ENCODE measurements at places on chromosomes 3 and 15. TPM values are rescaled to one million over a fixed set of nuclear protein-coding genes. Genes with fewer than 3 reads are reported as not detected.

Gene MAP1A
- 24.3 TPM for total RNA-seq

- no peaks in the 10 kb centered on the region for H3K27me3 ChIP-seq
- no peak overlapping the region for H3K4me3 ChIP-seq
- DNase-seq: no peak
- H3K36me3 ChIP-seq: no peaks in the 10 kb centered on the region
- peaks cover 15% of the 10 kb centered on the region for H3K4me1 ChIP-seq
Observed at GRCh38 chr3:6179761-6180160, 681.2 kb upstream of the GRM7 start.

Gene SLC12A1
- 0.20 TPM for total RNA-seq

Gene SEMA3B
- total RNA-seq: 2.9 TPM

- no peak for DNase-seq
- H3K27ac ChIP-seq: no peak overlapping the region
- no peaks in the 10 kb centered on the region for H3K4me1 ChIP-seq
Observed at GRCh38 chr15:46278486-46279090, 643.8 kb downstream of the SQOR start.

Gene ALCAM
- 8.4 TPM for total RNA-seq

- no peaks in the 10 kb centered on the region for H3K36me3 ChIP-seq
- H3K27ac ChIP-seq: no peak overlapping the region
- H3K4me1 ChIP-seq: peaks cover 3% of the 10 kb centered on the region
- no peak overlapping the region for H3K4me3 ChIP-seq
- no peaks in the 10 kb centered on the region for H3K27me3 ChIP-seq
Observed at GRCh38 chr3:171982828-171983227, 56.5 kb upstream of the FNDC3B start.

DNA sequence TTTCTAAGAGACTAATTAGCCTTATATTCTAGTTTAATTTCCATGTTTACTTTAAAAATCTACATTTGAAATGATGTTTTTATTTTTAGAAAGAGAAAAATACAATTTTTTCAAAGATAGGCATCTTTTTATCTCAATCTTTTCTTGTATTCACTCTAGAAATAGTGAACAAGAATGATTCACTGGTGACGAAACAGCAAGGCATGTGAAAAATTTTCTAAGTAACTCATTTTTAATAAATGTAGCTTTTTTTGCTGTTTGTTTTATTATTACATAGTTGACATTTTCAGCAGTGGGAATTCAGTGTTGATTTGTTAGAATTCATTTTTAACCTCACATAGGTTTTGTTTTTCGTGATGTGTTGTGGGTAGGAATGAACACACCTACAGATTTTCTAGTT lies 1226.4 kb downstream of the NSUN3 start:
- no peaks in the 10 kb centered on the region for H3K4me1 ChIP-seq
- no peak for DNase-seq

Gene NR1I2
- total RNA-seq: 0.26 TPM

Gene SCN11A
- 0.63 TPM for total RNA-seq

DNA sequence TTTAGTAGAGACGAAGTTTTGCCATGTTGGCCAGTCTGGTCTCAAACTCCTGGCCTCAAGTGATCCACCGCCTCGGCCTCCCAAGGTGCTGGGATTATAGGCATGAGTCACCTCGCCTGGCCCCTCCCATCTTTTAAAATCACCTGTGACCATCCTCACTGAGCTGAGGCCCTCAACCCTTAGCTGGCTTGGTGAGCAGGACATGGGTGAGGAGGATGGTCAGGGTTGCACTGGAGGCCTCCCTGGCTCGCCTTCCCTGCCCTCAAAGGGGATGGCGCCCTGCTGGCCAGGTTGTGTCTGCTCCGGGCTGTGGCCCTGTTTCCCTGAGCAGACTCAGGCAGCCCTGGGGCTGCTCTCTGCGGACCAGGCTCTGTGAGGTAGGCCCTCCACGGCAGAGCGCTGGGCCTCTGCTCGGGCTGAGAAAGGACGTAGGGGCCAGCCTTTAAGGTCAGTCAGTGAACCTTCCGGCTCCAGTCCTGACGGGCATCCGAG lies 33.7 kb downstream of the SYNM start:
- DNase-seq: no peak
- no peaks in the 10 kb centered on the region for H3K27me3 ChIP-seq
- H3K36me3 ChIP-seq: peaks cover 8% of the 10 kb centered on the region
- H3K4me3 ChIP-seq: no peak overlapping the region

GRCh38 chr3:129703913-129704312 lies 97.4 kb upstream of the PLXND1 start:
- H3K36me3 ChIP-seq: peaks cover 2% of the 10 kb centered on the region
- H3K27ac ChIP-seq: no peak overlapping the region
- no peaks in the 10 kb centered on the region for H3K27me3 ChIP-seq
- H3K4me3 ChIP-seq: no peak overlapping the region
- peaks cover 28% of the 10 kb centered on the region for H3K4me1 ChIP-seq

DNA sequence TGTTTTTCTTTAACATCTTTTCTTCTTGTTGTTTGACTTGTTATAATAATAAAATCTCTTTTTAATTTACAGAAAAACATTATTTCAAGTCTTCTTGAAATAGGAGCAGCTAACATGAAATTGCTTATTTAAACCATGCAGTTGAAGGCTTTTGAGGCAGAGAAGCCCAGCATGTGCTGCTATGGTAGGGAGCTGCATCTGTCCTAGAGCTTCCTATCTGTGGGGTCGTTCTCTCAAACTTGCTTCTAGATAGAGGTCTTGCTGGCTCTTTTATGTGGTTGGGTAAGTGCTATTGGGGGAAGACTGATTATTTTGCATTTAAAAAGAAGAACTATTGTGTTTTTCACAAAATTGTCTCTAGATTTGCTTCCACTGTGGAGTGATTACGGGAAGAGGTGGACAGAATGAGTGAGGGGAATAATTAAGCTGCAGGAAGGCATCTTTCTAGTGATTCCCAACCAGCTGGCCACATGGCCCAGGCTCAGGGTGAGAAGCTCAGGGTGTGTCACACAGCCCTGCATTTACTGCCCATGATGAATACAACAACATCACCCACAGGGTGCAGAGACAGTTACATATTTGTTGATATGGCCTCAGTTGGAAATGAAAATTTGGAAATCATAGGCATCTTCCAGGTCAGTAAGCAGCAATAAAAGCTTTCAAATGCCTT lies 98.7 kb downstream of the CHST2 start:
- H3K27ac ChIP-seq: no peak overlapping the region
- peaks cover 12% of the 10 kb centered on the region for H3K4me1 ChIP-seq
- DNase-seq: no peak
- H3K36me3 ChIP-seq: no peaks in the 10 kb centered on the region
- no peak overlapping the region for H3K4me3 ChIP-seq

Gene SCAMP5
- total RNA-seq: 38.8 TPM

- no peaks in the 10 kb centered on the region for H3K36me3 ChIP-seq
- H3K4me3 ChIP-seq: no peak overlapping the region
- H3K4me1 ChIP-seq: peaks cover 5% of the 10 kb centered on the region
- no peak overlapping the region for H3K27ac ChIP-seq
Observed at GRCh38 chr3:43773273-43774094, 82.7 kb downstream of the ABHD5 start.

Gene KLHL40
- total RNA-seq: not detected

DNA sequence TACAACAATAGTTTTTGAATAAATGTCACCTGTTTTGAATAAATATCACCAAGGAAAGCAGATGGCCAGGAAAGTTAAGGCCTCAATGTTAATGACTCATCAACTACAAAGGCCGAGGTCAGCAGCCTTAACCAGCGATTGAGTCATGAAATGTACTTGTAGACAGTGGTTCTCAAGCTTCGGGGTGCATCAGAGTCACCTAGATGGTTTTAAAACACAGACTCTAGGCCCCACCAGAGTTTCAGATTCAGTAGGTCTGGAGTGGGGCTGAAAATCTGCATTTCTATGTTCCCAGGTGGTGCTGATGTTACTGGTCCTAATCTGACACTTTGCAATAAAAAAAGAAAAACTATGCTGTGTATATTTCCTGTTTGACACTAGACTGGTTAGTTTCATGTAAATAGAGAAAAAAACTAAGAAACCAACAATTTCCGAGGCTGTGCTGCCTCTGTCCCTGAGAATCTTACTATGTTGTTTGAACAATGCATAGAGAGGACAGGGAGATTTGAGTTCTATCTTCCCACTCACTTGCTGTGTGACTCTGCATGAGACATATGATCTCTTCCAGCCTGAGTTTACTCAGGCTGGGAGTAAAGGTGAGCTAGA lies 9.8 kb downstream of the RAB27A start:
- no peak overlapping the region for H3K27ac ChIP-seq
- H3K4me3 ChIP-seq: no peak overlapping the region
- no peaks in the 10 kb centered on the region for H3K27me3 ChIP-seq
- H3K36me3 ChIP-seq: no peaks in the 10 kb centered on the region

Gene CPB1
- not detected for total RNA-seq

Gene SAMD7
- total RNA-seq: not detected

Gene PSTPIP1
- total RNA-seq: 1.5 TPM

- no peak overlapping the region for H3K4me3 ChIP-seq
- H3K27me3 ChIP-seq: peaks cover 35% of the 10 kb centered on the region
- H3K4me1 ChIP-seq: no peaks in the 10 kb centered on the region
- no peak overlapping the region for H3K27ac ChIP-seq
Observed at GRCh38 chr3:194121891-194122631, 13.9 kb upstream of the HES1 start.

DNA sequence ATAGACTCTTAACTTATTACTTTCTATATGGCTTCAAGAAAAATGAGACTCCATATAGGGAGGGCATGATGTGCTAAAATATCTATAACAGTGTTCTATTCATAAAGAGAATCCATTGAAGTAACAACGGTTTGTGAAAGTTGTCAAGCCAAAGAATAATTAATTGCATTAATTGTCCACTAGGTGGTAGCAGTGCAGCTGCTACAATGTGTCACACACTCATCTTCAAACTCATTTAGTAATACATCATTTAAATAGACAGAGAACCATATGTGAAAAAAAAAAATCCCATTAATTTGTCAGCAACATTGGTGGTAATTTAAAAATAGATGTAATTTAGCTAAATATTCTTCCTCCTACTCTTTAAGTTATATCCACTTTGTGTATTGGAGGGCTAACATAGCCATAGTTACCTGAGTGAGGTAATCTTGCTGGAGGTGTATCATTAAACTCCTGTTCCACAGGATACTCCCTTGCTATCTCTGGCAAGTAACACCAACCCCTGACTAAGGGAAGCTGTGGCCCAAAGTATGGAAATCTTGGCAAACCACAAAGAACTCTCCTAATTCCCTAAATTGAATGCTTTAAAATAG lies 3.7 kb upstream of the CPA3 start:
- H3K36me3 ChIP-seq: no peaks in the 10 kb centered on the region
- H3K4me1 ChIP-seq: no peaks in the 10 kb centered on the region
- no peak for DNase-seq
- H3K27me3 ChIP-seq: no peaks in the 10 kb centered on the region

DNA sequence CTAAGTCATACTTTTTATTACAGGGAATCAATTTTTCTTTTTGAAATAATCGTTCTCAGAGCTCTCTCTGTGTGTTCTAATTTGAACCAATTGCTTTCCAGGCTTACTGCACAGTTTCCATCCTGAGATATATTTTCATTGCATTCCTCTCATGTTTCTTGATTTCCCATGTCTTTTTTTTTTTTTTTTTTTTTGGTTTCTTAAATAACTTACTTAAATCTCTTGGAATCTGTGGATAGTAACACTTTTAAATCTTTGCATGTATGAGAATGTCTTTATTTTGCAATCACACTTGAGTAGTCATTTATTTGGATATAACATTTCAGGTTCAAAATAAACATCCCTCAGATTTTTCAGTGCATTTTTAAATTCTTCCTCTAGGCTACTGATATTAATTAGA lies 14.5 kb upstream of the ABTB1 start:
- no peak for DNase-seq
- H3K27ac ChIP-seq: no peak overlapping the region
- H3K27me3 ChIP-seq: no peaks in the 10 kb centered on the region
- H3K4me1 ChIP-seq: peaks cover 25% of the 10 kb centered on the region

Gene INSYN1
- 9.6 TPM for total RNA-seq

GRCh38 chr3:176513604-176514003 lies 683.7 kb downstream of the TBL1XR1 start:
- H3K4me3 ChIP-seq: no peak overlapping the region
- DNase-seq: peak; percentile 8
- H3K27me3 ChIP-seq: no peaks in the 10 kb centered on the region
- peaks cover 16% of the 10 kb centered on the region for H3K36me3 ChIP-seq
- no peak overlapping the region for H3K27ac ChIP-seq

DNA sequence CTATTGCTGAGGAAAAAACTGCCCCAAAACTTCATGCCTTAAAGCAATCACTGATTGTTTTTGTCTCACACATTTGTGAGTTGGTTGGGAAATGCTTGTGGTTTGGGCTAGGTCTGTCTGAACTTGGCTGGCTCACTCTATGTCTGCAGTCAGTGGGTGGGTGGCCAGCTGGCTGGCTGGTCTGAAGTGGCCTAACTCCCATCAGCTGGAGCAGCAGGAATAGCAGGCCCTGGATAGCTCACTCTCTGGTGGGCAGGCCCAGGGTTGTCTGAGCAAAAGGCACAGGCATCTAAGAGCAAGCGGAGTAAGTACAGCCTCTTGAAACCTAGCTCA lies 37.7 kb upstream of the PRR20G start:
- H3K27ac ChIP-seq: no peak overlapping the region
- DNase-seq: no peak
- H3K4me1 ChIP-seq: no peaks in the 10 kb centered on the region
- peaks cover 29% of the 10 kb centered on the region for H3K27me3 ChIP-seq
- no peak overlapping the region for H3K4me3 ChIP-seq

DNA sequence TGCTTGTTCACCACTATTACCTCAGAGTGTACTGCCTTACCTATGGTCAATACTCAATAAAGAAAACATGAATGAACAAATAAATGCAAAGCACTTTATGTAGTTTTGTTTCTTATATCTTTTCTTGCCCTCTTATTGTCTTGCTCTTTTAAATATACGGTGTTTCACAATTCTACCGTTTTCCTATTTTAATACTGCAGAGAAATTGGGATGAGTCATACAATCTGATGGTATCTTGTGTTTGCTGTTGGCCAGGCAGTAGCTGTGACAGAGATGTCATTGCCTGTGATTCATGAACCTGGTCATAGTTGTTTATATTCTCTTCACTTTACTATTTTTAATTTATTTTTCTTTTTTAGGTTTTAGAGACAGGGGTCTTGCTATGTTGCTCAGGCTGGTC lies 48.3 kb downstream of the SERP1 start:
- H3K36me3 ChIP-seq: peaks cover 5% of the 10 kb centered on the region
- peaks cover 20% of the 10 kb centered on the region for H3K4me1 ChIP-seq
- no peak for DNase-seq

DNA sequence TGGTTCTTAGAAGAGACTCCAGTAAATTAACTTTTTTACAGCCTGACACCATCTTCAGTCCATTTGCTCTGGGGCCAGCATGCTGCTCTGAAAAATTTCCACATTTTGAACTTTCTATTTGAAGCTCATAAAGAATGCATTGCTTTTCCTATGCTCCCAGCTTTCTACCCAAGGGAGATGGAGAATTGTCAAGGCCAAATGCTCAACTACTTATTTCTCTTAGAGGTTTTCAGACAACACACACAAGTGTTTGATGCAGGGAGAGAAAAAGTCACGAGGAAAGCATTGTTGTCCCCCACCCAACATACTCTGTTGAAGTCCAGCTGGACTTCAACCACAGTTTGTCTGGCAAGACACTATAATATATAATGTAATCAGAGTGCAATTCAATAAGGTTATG lies 100.3 kb upstream of the CADPS start:
- H3K27me3 ChIP-seq: no peaks in the 10 kb centered on the region
- DNase-seq: no peak
- no peaks in the 10 kb centered on the region for H3K4me1 ChIP-seq
- no peak overlapping the region for H3K27ac ChIP-seq
- no peaks in the 10 kb centered on the region for H3K36me3 ChIP-seq

Gene MESP2
- 0.36 TPM for total RNA-seq

Gene MORC1
- total RNA-seq: not detected

All from neural crest cell (in vitro differentiated cells).